Neural crest cell (in vitro differentiated cells): ENCODE measurements at places on chromosomes 4 and X.
A peak's percentile ranks its signal among the peaks of the same experiment; 100 is the strongest.

DNA sequence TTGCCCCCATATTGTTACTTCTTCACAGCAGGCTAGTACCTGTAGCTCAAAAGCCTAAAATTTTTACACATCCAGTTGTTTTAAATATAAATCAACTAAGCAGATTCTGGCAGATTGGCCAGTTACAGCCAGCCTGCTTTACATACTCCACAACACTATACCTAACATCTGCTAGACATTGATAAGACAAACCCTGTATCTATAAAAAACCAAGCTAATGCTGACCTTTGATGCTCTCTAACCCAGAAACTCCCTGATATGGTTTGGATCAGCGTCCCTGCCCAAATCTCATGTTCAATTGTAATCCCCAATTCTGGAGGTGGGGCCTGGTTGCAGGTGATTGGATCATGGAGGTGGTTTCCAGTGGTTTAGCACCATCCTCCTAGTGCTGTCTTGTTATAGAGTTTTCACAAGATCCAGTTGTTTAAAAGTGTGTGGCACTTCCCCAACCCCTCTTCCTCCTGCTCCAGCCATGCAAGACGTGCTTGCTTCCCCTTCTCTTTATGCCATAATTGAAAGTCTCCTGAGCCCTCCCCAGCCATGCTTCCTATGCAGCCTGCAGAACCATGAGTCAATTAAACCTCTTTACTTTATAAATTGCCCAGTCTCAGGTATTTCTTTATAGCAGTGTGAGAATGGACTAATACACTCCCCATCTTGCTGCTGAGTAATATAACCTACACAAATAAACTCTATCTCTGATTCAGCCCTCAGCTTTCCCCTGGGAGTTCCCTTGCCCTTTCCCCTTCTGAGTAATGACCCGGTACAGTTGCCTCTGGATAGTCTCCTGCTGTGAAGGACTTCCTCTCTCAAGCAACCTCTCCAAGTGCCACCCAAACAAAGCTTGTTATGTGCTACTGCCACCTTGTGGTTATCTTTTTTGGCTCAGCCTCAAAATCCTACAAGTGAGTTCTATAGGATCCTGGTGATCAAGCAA lies 39.6 kb downstream of the ZCCHC13 start:
- peak; percentile 56 for DNase-seq

DNA sequence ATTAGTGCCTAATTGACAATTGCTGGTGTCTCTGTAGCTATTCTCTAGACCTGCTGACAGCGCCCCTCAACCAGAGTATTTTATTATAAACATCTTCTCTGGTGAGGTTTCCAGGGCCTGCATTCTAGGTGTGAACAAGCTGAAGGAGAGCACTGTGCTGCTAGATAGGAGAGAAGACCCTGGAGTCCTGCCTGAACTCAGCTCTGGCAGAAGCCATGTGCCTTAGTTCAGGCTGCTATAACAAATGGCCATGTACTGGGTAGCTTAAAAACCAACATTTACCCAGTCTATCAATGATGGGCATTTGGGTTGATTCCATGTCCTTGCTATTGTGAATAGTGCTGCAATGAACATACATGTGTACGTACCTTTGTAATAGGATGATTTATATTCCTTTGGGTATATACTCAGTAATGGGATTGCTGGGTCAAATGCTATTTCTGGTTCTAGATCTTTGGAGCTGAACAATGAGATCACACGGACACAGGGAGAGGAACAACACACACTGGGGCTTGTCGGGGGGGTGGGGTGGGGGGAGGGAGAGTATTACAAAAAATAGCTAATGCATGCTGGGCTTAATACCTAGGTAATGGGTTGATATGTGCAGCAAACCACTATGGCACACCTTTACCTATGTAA lies 185.5 kb upstream of the CPEB2 start:
- no peak for DNase-seq

DNA sequence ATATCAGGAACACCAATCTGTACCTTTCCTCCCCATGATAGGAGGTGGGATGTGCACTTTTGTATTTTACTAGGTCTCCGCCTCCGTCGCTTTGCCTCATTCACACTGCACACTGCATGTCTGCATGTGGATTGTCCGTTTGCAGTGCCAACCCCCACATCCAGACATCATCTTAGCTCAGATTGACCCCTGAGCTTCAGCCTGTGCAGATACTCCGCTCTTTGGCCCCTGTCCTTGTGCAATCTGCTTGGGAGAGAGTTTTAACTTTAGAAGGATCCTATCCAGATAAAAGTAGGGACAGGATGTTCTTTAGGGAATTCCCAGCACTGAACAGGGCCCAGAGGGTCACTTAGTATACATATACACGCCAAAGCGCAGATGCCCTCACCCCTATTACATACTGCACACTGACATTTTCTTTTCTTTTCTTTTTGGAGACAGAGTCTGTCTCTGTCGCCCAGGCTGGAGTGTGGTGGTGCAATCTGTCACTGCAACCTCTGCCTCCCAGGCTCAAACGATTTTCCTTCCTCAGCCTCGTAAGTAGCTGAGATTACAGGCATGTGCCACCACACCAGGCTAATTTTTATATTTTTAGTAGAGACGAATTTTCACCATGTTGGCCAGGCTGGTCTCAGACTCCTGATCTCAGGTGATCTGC lies 43.3 kb upstream of the FBXW7 start:
- DNase-seq: no peak

GRCh38 chrX:110311437-110312230 lies 6.3 kb downstream of the AMMECR1 start:
- DNase-seq: no peak

DNA sequence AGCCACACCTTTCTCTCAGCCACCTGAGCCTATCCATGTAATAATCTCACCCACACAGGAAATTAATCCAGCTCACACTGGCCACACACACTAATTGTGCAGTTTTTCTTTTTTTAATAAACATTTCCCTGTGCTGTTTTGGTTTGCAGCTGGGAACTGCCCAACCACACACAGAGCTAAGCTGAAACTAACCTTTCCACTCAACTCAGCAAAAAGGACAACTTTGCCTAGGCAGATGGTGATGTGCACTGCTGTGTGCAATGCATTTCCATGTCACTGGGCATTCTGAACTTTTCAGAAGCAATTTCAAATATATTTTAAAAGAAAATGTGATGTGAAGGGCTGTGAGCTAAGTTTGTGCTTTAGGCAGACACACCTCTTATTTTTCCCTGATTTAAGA lies 70.0 kb upstream of the TLL1 start:
- DNase-seq: no peak

GRCh38 chr4:181698221-181698620 lies 545.0 kb upstream of the TENM3 start:
- no peak for DNase-seq

- DNase-seq: no peak
These were observed 295.4 kb downstream of the PACRGL start for GRCh38 chr4:20995610-20996009.

GRCh38 chr4:71554025-71554424 lies 215.2 kb downstream of the SLC4A4 start:
- no peak for DNase-seq

DNA sequence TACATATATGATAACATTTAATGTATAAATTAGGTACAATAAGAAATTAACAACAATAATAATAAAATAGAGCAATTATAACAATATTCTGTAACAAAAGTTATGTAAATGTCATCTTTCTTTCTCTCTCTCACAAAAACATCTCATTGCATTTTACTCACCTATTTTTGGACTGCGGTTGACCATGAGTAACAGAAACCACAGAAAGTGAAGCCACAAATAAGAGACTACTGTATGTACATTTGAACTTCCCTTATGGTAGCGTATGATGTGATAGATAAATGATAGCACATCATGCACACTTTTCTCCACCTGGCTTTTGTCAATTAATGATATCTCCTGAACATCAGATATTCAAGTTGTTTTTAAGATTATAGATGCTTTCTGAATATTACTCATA lies 80.5 kb downstream of the HNRNPD start:
- no peak for DNase-seq

DNA sequence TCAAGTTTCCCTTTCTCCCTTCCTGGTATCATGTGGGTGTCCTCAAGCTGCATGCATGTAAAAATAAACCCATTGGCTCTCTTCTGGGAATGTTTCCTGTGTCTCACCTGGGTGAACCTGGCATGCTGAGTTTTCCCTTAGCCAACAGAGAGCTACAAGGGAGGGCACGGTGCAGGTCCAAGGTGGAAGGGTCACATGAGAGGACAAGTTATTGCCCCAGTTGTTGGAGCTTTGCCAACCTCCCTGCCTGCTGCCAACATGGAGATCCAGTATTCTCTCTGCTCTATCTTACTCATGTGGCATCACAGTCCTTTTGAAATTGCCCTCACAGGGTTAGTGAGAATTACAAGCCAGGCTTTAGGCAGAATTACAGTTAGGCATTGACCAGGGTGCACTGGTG lies 196.1 kb upstream of the GYPA start:
- DNase-seq: no peak

GRCh38 chr4:117447925-117448324 lies 362.5 kb upstream of the TRAM1L1 start:
- no peak for DNase-seq

- no peak for DNase-seq
These were observed 52.2 kb upstream of the PCDH7 start for GRCh38 chr4:30667919-30668318.

- no peak for DNase-seq
These were observed 18.9 kb upstream of the SPANXN3 start for GRCh38 chrX:143536176-143536575.

DNA sequence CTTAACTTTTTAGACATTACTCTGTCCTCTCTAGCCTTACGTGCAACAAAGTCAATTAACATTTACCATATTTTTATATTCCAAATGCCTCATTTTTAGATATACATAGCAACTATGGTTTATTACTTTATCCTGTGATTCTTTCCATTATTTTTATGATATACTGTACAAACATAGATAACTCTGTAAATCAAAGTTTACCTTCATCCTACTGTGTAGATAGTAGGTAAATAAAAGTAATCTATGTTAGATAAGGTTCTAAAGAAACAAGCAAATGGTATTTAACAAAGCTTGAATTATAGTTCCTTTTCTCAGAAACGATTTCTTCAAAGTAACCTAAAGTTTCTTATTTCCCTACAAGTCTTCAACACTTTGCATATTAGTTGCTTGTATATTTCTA lies 350.0 kb downstream of the GALNTL6 start:
- DNase-seq: no peak

DNA sequence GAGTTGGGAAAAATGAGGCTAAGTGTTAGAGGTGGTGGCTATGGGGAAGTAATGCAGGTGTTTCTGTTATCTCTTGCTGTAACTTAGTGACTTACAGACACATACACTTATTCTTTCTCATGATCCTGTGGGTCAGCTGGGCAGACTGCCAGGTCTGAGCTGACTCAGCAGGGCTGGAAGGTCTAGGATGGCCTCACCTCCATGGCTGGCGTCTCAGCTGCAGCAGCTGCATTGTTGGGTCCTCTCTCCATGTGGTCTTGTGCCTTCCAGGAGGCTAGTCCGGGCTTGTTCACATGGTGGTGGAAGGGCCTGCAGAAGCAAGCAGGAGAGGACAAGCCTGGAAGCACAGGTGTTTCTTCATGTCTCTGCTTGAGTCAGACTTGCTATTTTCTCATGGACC lies 172.7 kb downstream of the NHS start:
- no peak for DNase-seq

GRCh38 chrX:56783450-56783831 lies 54.4 kb downstream of the NBDY start:
- DNase-seq: no peak

GRCh38 chr4:180827232-180828009 lies 1415.8 kb upstream of the TENM3 start:
- no peak for DNase-seq

- DNase-seq: no peak
These were observed 25.3 kb upstream of the LEF1 start for GRCh38 chr4:108193886-108194672.

DNA sequence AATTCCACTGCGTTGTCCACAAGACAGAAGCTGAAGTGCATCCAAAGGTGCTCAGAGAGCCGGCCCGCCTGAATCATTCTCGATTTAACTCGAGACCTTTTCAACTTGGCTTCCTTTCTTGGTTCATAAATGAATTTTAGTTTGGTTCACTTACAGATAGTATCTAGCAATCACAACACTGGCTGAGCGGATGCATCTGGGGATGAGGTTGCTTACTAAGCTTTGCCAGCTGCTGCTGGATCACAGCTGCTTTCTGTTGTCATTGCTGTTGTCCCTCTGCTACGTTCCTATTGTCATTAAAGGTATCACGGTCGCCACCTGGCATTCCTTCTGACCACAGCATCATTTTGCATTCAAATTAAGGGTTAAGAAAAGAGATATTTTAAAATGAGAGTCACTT lies 115.5 kb downstream of the NFKB1 start:
- DNase-seq: no peak

DNA sequence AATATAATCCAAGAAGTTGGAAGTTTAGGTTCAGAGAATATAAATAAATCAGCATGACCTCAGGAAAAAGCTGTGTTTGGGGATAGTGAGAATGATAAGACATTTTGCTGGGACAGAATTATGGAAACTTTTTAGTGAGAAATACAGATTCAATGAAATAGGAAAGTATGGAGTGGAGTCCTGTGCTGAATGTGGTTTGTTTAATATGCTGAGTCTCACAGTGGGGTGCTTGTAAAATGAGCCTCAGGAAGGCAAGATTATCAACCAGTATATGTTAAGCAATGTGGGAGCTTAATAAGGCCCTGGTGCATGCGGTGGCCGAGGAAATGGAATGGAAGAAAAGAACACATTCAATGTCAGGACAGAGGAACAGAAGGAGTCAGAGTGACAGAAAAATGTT lies 1554.7 kb upstream of the TENM3 start:
- no peak for DNase-seq

GRCh38 chr4:182338746-182339145 lies 95.5 kb downstream of the TENM3 start:
- DNase-seq: no peak
